Liver (tissue), 10 donors: ENCODE measurements at places on chromosomes 7 and 10. TPM values are rescaled to one million over a fixed set of nuclear protein-coding genes. Genes with fewer than 3 reads are reported as not detected.

CDK14 gene
- 9.5 TPM for total RNA-seq

COL1A2 gene
- total RNA-seq = 86.2 TPM

ACBD7 gene
- total RNA-seq = not detected

SEMA3C gene
- 1.8 TPM for total RNA-seq

NYAP1 gene
- 0.08 TPM for total RNA-seq

GDF2 gene
- total RNA-seq = 26.9 TPM

MYO1G gene
- 3.9 TPM for total RNA-seq

RARRES2 gene
- 149 TPM for total RNA-seq

ACTA2 gene
- 182 TPM for total RNA-seq

PLCE1 gene
- total RNA-seq = 0.28 TPM

TAC1 gene
- total RNA-seq = not detected

MOGAT3 gene
- total RNA-seq = 1.8 TPM
